ENCODE measurements at places on chromosomes 2 and 18. TPM values are rescaled to one million over a fixed set of nuclear protein-coding genes. Genes with fewer than 3 reads are reported as not detected.

The RTP5 gene
- not detected for total RNA-seq

The CIB4 gene
- not detected for total RNA-seq

DNA sequence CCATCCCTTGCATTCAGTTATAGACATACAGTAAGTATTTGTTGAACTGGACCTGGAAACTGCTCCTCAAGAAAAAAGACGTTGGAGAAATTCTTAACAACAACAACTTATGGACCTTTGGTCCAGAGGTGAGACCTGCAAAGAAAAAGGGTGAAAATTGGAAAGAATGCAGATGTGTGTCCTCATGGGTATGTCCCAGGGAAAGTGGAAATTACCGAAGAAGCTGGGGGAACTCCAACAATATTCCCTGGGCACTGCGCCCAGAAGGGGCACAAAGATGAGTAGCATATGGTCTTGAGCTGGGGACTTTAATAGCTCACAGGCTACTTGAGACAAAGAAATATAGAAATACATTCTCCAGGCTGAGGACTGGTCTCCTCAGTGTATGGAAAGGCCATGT, 35.5 kb upstream of the YWHAQ start:
- peak; percentile 26 for DNase-seq
- no peaks in the 10 kb centered on the region for H3K4me1 ChIP-seq
- H3K4me3 ChIP-seq: no peak overlapping the region
- peaks cover 12% of the 10 kb centered on the region for H3K27me3 ChIP-seq
- H3K36me3 ChIP-seq: no peaks in the 10 kb centered on the region
- H3K27ac ChIP-seq: no peak overlapping the region

GRCh38 chr18:32553640-32554365, 83.1 kb upstream of the GAREM1 start:
- no peak for DNase-seq
- H3K27me3 ChIP-seq: no peaks in the 10 kb centered on the region
- no peak overlapping the region for H3K27ac ChIP-seq
- peaks cover 6% of the 10 kb centered on the region for H3K4me1 ChIP-seq
- H3K36me3 ChIP-seq: no peaks in the 10 kb centered on the region
- no peak overlapping the region for H3K4me3 ChIP-seq
